Nephron progenitor cell (in vitro differentiated cells): ENCODE measurements at places on chromosomes 3 and 15.

DNA sequence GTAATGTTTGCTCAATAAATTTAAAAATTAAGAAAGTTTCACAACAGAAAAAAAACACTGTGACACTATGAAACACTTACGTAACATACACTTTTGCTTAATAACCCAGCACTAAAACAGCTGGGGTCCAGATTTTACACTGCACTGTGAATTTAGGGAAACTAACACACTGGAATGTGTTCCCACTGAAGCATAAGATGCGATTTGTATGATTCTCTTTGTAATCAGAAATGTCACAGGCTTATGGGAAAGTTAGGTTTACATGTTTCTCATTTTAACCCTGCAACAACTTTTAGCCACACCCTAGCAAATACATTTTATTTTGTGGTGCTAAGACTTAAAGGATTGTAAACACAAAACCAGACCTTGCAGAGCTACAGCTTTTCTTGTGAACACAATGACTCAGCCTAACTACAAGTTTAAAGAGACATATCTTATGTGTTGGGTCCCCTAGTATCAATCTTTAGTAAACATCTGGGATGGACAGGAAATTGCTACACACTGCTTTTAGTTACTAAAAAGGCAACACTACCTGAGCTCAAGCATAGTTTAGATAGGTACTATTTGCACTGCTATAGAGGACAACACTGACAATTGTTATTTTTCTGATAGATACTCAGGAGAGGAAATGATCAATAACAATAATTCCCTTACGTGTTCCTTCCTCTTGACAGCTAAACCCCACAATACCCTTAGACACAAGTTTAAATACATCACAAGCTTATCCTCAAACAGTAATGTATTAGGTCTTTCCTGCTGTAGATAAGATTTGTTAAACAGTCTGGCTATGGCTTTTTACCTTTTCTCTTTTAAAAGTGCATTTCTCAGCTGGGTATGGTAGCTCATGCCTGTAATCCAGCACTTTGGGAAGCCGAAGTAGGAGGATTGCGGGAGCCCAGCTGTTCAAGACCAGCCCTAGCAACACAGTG lies 3.8 kb downstream of the PLD1 start:
- DNase-seq, result no peak

GRCh38 chr15:31326875-31327668 lies 437 bp downstream of the KLF13 start:
- DNase-seq, result peak; percentile 30

DNA sequence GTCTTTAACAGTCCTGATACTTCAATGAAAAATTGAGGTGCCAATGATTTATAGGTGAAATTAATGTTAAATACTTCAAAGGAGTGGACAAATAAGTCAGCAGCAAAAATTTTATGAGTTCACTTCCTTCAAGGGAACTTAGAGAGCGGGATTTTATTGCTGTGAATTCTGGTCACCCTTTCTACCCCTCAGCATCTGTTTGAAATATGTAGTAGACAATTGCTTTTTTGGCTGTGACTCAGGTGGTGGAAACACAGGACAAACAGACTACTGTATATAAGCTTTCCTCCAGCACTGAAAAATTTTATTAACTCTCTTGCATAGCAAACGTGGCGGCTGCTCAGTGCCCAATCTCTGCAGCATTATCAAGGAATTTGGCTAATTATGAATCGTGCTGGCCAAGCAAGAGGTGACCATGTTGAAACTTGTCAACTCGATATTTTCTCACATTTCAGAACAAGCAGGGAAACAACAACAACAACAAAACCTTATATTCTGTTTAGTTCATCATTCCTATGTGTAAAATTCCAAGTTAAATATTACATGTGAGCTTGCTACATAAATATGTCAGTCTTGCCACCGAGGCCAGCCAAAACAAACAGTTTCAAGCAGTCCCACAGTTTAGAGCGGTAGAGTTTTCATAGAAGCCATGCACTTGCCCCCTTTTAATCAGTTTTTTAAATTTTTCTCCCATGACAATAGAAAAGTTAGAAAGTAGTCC lies 420.2 kb downstream of the FOXP1 start:
- no peak for DNase-seq

- DNase-seq, result no peak
Observed at GRCh38 chr3:158488670-158489069, 82.3 kb upstream of the MLF1 start.

- no peak for DNase-seq
Observed at GRCh38 chr3:185760088-185760487, 64.8 kb downstream of the IGF2BP2 start.

DNA sequence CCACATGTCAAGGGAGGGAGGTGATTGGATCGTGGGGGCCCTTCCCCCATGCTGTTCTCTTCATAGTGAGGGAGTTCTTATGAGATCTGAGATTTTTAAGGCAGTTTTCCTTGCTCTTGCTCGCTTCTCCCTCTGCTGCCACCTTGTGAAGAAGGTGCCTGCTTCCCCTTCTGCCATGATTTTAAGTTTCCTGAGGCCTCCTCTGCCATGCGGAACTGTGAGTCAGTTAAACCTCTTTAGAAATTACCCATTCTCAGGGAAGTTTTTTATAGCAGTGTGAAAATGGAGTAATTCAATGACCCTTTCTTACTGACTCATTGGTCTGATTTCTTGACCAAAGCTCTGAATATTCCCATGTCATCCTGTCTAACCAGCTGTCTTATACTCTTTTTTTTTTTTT lies 484.4 kb upstream of the TPRG1 start:
- DNase-seq, result no peak

GRCh38 chr3:72288955-72289691 lies 504.2 kb upstream of the PROK2 start:
- DNase-seq, result no peak

GRCh38 chr3:56222866-56223265 lies 245.4 kb downstream of the ERC2 start:
- no peak for DNase-seq

DNA sequence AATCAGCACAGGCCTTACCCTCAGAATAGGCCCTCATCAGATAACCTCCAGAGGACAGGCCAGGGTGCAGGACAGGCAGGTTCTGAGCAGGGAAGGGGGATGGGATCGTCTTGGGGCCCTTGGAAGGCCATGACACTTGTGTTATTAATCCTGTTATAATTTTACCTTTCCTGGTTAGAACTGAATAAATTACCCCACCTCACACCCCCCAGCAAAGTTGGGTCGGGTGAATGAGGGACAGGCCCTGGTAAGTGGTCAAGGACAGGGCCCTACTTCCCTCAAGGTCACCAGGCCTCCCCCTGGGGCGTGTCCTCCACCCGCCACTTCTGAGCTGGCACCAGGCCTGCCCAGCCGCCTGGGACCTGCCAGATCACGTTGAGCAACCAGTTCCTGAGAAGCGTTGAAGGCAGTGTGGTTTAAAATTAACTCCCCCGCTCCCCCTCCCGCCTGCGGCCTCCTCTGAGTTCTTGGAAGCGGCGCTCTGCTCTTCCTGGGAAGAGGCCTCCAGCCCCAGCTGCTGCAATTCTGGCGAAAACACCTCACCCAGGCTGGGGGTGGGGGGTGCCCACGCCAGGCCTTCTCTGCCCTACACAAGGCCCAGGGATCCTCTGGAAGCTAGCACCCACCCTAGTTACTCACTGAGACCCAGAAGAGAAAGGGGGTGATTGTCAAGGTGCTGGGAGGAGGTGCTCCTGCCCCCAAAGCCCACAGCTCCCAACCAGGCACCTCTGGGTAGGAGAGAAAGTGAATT lies 10.6 kb downstream of the CISH start:
- peak; percentile 29 for DNase-seq

DNA sequence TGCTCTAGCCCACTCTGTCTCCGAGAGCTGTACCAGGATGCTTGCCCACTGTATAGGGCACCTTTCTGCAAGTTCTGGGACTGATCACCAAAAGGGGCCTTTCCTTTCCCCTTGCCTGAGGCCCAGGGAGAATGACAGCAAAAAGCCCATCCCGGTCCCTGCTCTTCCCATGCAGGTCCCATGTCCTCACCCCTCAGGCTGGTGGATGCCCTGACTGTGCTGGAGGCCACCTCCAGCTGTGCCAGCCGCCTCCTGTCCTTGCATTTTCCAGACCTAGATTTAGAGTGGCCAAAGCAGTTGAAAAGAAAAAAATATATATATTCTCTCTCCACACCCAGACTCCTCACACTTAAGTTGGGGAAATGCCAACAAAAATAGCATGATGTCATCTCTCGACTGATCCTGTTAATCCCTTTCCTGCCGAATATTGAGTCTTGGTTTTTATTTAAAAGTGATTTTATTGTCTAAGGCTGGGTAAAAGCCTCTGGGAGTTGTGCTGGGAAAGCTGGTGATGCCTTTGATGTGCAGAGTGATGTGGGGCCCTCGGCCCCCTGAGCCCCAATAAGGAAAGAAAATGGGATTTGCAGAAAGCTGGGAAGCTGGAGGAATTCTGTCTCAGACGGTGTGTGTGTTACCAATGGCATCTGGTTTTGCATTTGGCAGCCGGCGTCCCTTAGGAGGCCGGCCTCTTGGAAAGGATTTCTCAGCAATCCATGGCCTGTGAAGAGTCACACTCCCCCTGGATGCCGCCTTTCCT lies 29.3 kb upstream of the TPM1 start:
- DNase-seq, result no peak

- no peak for DNase-seq
Observed at GRCh38 chr3:126533506-126533905, 9.6 kb downstream of the CHST13 start.

- no peak for DNase-seq
Observed at GRCh38 chr3:182284793-182285192, 508.5 kb upstream of the ATP11B start.

- DNase-seq, result no peak
Observed at GRCh38 chr15:49370782-49371181, 52.3 kb upstream of the FGF7 start.

GRCh38 chr3:119243712-119244111 lies 3.0 kb upstream of the B4GALT4 start:
- no peak for DNase-seq
